Kidney capillary endothelial cell (primary cell): ENCODE measurements at places on chromosomes 11 and 22.

GRCh38 chr11:60809249-60809648 is 24.1 kb downstream of the MS4A10 start:
- DNase-seq, result no peak

- DNase-seq, result no peak
Measured at GRCh38 chr11:122404571-122404970, 251.0 kb upstream of the UBASH3B start.

DNA sequence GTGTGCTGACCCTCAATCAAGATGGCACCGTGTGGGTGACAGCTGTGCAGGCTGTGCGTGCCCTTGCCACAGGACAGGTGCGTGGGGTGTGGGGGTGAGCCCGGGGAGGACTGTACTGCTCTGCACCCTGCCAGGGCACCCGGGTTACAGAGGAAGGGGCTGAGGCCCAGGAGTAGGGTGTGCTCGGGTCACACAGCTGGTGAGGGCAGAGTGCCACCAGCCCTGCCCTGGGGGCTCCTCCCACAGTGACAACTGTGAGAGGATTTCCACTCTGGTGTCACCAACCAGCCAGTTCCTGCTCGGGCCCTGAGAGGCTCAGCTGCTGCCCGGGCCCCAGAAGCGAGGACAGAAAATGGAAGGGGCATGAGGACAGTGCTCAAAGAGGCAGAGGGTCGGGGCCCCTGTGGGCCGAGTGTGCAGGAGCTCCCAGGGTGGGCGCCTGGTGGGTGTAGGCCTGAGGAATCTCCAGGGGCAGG is 20.5 kb downstream of the TRMU start:
- no peak for DNase-seq

DNA sequence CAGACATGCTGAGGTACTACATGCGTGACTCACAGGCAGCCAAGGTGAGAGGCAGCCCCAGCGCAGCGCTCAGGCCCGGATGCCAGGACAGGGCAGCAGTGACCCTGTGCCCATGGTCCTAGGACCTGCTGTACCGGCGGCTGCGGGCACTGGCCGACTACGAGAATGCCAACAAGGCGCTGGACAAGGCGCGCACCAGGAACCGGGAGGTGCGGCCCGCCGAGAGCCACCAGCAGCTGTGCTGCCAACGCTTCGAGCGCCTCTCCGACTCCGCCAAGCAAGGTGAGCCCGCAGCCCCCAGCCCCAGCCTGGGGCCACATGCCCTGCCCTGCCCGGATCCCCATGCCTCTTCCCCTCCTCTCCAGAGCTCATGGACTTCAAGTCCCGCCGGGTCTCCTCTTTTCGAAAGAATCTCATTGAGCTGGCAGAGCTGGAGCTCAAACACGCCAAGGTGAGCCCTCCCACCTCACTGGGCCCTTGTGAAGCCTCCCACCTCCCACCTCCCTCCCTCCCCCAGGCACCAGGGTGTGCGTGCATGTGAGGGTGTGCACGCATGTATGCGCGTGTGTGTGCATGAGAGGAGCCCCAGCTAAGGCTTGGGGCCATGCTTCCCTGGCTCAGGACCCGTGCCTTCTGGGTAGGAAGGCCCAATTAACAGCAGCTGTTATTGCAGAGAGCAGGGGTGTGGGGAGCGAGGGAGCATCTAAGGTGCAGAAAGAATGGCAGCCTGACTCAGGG is 5.3 kb downstream of the CFL1 start:
- DNase-seq, result no peak

DNA sequence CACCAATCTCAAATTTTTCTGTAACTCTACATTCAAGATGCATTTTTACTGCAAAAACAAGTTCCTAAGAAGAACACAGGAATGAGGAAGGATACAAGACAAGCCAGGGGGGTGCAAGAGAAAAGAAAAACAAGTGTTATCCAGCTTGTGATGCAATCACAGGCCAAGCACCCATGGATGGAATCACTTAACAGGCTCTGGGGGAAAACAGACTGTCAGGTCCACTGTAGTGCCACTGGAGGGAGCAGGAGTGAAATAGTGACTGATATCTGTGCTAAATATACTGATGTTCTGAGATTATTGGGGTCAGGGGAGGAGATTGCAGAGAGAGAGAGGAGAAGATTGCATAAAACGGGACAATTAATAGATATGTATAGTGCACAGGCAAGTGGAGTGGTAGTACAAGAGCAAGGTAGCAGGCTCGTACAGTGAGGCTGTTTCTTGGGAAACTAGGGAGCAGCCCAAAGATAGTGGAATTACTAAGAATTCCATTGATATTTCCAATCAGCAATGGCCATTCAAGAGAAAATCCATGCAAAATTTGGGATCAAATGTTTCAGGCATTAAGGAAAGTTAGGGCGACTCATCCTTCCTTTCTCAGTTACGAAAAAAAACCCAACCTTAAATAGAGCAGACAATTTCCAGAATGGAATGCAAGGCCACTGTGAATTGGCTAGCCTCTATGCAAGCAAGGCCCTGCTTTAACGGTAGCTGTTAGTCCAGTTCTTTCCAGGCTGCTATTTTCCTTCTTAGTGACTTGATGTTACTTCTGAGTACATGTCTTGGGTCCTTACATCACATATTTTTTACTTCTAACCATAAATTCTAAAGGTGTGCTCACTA is 52.2 kb upstream of the CEP126 start:
- DNase-seq, result no peak

DNA sequence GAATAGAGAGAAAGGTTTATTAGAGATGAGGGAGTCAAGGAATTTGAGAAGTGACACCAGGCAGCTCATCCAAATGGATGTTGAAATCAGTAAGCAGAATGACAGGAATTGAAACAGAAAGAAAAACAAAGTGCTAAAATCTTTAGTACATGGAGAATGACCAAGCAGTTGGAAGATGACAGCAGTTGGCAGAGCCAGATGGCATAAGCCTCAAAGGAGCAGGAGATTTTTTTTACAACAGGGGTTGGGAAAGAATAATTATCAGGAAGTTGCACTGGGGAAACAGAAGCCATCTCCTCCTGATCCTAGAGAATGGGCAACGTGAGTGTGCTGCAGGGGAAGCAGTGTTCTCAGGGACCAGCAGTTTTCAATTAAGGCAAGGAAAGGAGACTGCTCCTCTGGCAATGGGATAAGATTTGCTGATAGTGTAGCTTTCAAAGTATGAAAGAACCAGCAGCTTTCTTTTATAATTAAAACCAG is 28.9 kb downstream of the RAB39A start:
- DNase-seq, result no peak

DNA sequence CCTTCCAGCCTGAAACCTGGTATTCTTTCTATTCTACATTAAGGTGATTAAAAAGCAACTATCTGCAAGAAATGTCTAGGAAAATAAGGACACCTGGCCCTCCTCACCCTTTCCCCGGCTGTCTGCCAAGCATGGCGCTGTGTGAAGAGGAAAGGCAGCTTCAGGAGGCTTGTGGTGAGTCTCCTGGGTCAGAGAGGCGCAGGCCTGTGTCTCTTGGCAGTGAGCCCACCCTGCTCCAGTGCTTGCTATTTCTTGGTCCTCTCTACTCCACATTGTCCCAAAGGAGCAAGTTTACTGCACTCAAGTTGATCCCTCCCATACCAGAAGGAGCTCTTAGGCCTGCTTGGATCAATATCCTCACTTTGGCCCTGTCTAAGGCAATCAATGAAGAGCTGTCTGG is 520.7 kb upstream of the B3GAT1 start:
- DNase-seq, result no peak

GRCh38 chr11:74282914-74283371 is 28.5 kb downstream of the P4HA3 start:
- DNase-seq, result no peak

DNA sequence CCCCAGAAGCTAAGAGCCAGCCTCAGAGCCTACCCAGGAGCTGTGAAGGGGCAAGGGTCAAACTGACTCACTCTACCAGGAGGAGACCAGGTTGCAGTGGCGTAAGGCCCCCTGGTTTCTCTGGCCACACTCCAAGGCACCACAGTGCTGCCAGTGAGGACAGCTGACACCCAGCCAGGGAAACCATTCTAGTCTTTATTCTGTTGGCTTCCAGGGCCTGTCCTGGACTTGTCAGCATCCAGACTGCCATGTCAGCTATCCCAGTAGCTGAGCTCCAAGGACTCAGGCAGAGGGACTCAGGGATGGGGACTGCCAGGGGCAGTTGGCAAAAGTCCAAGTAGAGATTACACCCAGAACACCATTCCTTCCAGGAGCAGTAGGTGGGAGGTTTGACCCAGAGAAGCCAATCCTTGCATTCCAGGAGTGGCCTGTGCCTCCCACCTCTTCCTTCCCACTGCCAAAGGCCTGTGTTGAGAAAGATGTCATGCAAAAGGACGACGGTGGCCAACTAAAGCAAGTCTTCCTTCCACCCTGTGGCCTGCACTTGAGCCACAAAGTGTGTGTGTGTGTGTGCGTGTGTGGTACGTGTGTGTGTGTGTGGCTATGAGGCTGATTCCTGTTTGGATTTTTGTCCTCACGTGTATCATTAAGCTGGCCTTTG is 3.6 kb upstream of the MAPK8IP1 start:
- no peak for DNase-seq

DNA sequence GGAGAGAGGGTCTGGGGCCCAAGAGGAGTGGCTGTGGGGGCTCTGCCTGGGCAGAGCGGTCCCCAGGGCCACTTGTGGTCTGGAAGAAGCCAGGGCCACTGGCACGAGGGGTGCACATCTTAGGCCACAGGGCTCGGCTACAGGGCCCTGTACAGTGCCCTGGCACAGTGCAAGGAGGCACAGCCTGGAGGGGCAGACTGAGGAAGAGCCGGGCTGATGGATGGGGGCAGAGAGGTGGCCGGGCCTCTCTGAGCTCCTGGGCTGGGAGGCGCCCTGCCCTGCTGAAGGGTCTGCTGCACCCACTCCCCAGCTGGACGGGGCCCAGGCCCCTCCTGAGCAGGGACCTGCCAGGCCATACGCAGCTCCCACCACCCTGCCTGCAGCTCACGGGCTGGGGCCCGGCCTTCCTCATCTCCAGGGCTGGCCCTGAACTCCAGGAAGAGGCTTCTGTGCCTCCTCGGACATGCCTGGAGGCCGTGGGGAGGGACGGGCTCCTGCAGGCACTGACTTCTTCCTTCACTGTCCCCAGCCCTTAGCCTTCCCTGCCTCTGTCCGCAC is 123.5 kb downstream of the CACNA1I start:
- DNase-seq, result no peak

GRCh38 chr11:65591939-65592857 is 3.4 kb downstream of the KCNK7 start:
- DNase-seq, result peak; percentile 91

GRCh38 chr11:58787903-58788302 is 56.2 kb upstream of the GLYAT start:
- no peak for DNase-seq
